ENCODE measurements at places on chromosomes 6 and 20.

- DNase-seq = no peak
These were observed 820 bp upstream of the TREML2 start for GRCh38 chr6:41201764-41202173.

DNA sequence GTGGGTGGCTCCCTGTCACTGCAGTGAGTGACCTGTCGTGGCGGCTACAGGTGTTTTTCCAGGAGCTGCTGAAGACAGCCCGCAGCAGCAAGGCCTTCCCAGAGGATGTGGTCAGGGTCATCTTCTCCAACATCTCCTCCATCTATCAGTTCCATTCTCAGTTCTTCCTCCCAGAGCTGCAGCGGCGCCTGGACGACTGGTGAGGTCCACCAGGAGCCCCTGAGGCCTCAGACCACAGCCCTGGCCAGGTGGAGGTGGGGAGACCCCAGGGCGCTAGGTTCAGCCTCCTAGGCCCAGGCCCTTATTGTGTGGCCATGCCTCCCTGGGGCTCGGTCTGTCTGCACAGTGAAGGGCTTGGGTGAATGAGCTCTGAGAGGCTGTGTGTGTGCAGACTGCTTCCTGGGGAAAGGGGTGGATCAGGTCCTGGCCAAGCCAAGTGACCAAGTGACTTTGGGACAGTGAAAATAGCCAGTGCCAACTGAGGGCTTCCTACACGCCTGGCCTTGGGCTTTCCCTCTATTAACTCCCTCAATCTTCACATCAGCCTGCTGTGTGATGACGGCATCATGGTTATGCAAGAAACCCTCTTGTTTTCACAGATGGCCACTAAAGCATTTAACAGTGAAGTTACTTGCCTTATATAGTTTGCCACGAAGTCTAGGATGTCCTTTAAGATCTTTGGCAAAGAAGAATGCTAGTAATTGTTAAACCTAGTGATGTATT, 6.4 kb downstream of the FGD2 start:
- DNase-seq = peak; percentile 73

DNA sequence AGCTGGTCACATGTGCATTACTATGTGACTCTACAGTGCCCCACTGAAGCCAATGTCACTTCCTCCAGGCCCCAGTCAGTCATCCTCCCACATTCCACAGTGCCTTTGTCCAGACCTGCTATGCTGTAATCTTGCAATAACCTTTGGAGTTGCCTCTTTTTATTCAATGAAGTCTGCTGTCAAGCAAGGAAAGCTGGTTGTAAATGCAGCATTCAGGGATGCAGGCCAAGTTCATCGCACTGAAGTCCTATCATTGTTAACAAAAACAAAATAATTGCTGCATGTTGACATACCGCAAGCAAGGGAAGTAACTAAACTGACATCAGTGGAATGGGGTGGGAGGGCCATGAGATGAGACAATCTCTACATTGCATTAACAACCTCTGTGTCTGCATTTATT, 131.2 kb upstream of the CDYL start:
- peak; percentile 55 for DNase-seq

GRCh38 chr6:25896252-25896651, 22.2 kb upstream of the SLC17A3 start:
- no peak for DNase-seq

DNA sequence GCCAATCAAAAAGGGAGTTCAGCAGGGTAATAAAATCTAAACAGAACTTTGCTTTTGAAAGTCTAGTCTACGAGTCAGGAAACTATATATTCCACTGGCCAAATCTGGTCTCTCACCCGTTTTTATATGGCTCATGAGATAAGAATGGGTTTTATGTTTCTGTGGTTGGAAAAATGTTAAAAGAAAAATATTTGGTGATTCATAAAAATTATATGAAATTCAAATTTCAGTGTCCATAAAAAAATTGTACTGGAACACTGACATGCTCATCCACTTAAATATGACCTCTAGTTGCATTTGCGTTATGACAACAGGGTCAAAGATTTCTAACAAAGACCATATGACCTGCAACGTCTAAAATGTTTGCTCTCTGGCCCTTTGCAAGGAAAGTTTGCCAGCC, 22.3 kb upstream of the LAMP5 start:
- no peak for DNase-seq

DNA sequence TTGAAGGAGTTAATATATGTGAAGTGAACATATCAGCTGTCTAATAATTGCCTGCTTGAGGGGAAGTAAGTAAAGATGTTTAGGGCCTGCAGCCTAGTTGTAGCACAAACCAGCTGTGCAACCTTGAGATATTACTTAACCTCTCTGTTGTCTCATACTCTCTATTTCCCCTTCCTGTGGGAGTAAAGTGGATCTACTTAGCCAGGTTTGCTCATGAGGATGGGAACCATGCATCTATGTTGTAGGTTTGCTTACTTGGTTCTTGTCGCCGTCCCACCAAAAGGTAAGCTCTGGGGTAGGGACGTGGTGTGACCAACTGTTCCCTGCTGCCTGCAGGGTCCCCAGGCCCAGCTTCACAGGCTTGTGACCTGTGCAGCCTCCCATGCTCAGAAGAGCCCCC, 362.7 kb upstream of the SULF2 start:
- no peak for DNase-seq

DNA sequence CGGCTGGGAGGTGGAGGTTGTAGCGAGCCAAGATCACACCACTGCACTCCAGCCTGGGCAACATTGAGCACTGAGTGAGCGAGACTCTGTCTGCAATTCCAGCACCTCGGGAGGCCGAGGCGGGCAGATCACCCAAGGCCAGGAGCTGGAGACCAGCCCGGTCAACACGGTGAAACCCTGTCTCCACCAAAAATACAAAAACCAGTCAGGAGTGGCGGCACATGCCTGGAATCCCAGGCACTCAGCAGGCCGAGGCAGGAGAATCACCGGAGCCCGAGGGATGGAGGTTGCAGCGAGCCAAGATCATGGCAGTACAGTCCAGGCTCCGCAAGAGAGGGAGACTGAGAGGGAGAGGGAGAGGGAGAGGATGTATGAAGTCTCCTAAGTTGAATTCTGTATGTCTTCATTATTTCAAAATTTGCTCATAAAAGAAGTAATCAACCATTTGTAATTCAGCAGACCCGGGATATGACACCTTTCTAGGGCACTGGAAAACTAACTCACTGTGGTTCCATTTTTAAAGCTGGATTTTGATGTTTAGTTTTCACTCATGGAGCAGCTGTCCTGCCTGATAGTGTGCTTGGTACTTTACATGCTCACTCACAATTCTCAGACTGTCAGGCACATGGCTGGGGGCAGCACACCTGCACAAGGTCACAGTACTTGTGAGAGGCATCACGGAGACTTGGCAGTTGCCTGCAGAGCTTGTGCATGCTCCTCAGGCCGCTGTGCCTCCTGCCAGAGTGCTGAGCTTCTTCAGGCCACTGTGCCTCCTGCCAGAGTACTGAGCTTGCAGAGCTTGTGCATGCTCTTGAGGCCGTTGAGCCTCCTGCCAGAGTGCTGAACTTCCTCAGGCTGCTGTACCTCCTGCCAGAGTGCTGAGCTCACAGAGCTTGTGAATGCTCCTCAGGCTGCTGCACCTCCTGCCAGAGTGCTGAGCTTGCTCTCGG, 106.2 kb downstream of the ERMARD start:
- DNase-seq = no peak
